Stimulated activated CD4-positive, alpha-beta T cell treated with anti-CD3 and anti-CD28 coated beads, Interleukin-1b, Interleukin-23, amount 100 ng/mL, for 24 hours (primary cell): ENCODE measurements at places on chromosomes 12 and 14.

DNA sequence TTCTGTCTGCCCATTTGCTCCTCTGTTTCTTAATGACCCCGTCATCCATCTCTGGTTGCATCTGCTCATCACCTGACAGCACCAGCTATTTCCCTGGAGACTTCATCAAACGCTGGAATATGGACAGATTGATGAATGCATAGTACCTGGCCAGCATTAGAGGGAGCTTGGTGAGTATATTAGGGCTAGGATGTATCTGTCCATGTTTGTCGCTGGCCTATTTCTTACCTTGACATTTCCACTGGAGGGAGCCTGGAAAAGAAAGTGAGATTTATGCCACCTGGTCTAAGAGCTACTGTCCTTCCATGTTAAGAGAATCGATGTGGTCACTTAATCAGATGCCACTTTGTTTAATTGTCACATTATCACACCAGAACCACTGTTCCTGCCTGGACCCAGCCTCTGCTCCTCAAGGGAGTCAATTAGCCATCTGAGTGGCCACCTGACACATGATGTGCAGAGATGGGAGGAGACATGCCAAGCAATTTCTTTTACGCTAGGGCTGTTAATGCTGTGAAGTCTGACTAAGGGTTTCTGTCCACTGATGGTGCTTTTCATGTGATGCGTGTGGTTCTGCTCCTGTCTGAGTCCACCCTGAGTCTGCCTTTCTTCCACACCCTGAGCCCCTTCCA, 75.3 kb upstream of the SFSWAP start:
- no peak for DNase-seq

DNA sequence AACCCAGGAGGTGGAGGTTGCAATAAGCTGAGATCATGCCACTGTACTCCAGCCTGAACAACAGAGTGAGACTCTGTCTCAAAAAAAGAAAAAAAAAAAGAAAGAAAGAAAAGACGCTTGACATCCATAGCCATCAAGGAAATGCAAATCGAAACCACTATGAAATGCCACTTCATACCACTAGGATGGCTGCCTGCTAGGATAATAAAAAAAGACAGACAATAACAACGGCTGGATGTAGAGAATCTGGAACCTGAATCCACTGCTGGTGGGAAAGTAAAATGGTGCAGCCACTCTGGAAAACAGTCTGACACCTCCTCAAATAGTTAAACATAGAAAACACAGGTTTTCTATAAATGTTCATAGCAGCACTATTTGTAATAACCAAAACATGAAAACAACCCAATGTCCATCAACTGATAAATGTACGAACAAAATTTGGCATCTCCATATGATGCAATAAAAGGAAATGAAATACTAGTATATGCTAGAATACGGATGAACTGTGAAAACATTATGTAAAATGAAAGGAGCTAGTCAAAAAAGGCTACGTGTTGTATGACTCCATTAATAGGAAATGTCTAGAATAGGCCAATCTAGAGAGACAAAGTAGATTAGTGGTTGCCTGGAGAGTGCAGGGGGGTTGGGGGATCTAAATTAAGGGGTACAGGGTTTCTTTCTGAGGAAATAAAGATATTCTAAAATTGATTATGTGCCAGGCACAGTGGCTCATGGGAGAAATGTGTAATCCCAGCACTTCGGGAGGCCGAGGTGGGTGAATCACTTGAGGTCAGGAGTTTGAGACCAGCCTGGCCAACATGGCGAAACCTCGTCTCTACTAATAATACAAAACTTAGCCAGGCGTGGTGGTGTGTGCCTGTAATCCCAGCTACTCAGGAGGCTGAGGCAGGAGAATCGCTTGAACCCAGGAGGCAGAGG, 9.7 kb downstream of the WSB2 start:
- no peak for DNase-seq

- no peak for DNase-seq
Measured at GRCh38 chr14:84894254-84894653, 635.7 kb upstream of the FLRT2 start.

DNA sequence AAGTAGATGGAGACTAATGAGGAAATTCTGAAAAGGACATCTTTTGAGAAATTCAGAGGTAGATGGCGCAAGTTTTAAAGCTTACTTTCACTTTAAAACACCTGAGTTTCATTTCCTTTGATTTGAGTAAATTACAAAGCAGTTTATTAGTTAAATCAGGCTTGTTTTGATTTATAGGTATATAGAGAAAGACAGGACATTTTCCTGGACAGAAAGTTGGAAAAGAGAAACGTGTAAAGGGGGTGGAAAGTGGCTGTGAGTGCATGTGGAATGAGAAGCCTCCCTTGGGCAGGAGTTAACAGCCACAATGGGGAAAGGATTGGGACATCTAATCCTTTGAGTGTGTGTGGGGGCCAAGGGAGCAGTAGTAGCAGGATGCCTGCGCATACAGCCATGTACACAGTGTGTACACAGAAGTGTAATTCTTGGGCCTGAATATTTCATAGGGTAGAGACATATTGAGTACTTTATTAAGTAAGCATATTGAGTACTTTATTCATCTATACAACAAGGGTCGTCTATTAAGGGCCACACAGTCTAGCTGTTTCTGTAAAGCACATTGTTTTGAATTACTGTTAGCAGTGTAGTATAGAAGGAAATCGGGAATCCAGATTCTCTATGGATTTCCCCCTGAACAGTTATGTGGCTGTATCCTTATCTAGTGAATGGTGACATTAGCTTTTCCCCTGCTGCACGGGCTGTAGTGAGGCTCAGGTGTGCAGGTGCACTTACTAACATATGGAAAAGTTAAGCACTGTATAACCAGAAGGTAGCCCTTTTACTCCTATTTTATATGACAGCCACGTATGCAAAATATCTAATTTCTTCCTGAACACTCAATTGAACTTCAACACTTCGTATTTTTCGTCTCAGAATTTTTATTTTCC, 19.1 kb downstream of the MARK3 start:
- DNase-seq = no peak

- DNase-seq = no peak
Measured at GRCh38 chr12:46609273-46609623, 216.5 kb downstream of the SLC38A4 start.
